ENCODE measurements at places on chromosomes 5 and 9.

- no peak for DNase-seq
Observed at GRCh38 chr5:132268769-132269551, 11.5 kb downstream of the PDLIM4 start.

DNA sequence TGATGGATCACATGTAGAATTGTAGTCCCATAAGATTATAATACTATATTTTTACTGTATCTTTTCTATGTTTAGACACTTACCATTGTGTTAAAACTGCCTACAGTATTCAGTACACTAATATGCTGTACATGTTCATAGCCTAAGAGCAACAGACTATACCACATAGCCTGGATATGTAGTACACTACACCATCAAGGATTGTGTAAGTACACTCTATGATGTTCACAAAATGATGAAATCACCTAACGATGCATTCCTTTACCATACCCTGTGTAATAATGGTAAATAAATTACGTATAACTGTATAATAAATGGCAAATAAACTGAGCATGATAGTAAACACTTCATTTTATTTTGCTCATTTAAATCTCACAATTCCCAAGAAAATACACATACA lies 60.3 kb downstream of the RICTOR start:
- DNase-seq: no peak

DNA sequence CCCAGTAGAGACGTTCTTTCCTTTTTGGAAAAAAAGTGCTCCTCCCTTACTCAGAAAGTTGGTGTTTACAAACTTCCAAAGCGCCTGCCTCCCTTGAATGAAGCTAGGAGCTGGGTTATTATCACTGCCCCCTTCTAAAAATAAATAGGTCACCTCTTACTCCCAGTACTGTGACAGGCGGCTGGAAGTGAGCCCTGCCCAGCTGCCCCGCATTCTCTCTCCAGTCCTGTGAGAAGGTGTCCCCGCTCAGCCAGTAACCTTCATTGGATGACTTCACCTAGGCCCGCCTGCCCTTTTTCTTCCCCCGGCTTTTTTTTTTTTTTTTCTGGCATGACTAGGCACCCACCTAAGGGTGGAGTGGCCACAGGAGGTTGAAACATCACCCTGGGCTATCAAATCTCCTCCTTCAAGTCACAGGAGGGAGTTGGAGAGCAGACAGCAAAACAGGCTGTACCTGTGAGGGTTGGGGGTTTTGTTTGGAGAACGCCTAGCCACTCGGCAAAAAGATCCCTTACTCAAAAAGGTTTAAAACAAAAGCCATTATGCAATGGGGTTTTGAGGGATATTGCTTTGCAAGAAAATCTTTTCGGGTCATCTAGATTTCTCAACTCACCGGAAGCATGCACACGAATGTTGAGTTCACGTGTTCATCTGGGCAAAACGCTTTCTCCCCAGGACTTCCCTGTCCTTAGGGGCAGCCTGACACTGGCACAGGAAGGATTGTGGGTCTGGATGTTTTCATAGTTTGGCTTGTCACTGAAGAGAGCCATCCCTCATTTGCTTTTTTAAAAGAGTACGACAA lies 43.3 kb upstream of the ZNF622 start:
- no peak for DNase-seq

GRCh38 chr9:124110307-124110915 lies 98.8 kb downstream of the LHX2 start:
- peak; percentile 54 for DNase-seq

GRCh38 chr9:130997925-130998596 lies 10.9 kb upstream of the LAMC3 start:
- peak; percentile 44 for DNase-seq

DNA sequence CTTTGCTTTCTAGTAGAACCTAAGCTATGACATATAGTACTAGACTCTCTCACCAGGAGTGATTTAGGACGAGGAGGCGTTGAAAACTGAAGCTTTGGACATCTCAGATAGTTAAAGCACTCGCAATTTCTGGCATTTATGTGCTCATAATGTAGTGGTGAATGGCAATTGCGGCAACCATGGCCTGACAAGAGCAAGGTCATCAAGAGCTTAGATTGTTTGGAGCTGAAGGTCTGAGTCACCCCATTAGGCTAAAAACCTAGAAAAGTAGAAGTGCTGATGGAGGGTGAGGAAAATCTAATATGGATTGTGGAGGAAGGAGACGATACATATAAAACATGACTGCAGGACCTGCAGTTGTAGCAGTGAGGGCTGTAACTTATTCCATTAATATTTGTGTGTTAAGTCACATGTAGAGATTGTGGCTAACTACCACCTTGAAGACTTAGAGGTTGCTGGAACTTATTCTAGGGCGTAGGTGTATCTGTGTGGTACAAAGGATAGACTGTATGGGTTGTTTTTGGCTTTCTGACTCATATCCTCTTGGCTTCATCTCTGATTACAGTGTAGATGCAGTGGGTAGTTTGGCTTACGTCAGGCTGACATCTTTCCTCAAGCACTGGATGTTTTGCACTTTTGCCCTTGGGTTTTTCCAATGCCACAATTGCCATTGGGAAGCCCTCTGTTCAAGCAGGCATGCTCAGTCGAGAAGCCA lies 138.9 kb upstream of the CDKN2B start:
- no peak for DNase-seq

GRCh38 chr5:141040771-141041426 lies 10.3 kb upstream of the PCDHB1 start:
- peak; percentile 87 for DNase-seq

DNA sequence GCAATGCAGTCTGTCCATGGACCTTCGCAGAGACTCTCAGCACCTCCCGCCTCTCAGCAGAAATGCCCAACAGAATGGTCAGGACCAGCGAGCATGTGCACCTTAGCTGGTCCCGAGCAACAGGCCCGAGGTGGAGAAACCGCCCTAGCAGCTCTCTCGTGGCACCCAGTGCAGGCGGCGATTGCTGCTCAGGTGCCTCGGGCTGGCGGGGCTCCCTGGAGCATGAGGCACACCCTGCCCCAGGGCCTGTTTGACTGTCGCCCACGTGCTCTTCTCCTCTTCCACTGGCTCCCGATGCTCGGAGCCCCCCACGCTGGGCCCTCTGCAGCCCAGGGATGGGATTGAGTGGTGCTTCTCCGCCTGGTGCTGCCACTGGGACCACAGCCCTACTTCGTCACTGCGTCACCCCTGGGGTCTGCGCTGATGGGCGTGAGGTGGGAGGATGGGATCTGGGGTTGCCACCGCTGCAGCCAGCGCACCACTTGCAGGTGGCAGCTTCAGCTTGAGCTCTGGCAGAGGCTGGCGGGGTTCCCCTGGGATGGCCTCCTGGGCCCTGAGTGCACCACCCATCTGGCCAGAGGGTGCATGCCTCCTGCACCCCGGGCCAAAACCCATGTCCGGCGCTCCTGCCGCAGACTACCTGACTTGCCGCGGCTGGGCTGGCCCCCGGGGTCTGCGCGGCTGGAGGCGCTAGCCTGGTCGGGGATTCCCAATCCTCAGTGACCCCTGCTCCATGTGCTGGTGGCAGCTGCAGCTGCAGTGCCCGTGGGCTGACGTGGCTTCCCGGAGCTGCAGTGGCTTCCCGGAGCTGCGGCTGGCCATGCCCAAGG lies 244.2 kb downstream of the FOXD4L6 start:
- DNase-seq: no peak

GRCh38 chr5:151107738-151108520 lies 27.1 kb upstream of the TNIP1 start:
- DNase-seq: no peak

- DNase-seq: no peak
Observed at GRCh38 chr9:72304538-72304937, 60.5 kb downstream of the ZFAND5 start.

GRCh38 chr5:137126829-137127228 lies 372.3 kb downstream of the SPOCK1 start:
- no peak for DNase-seq

GRCh38 chr9:96021551-96022444 lies 146.3 kb downstream of the ERCC6L2 start:
- no peak for DNase-seq

DNA sequence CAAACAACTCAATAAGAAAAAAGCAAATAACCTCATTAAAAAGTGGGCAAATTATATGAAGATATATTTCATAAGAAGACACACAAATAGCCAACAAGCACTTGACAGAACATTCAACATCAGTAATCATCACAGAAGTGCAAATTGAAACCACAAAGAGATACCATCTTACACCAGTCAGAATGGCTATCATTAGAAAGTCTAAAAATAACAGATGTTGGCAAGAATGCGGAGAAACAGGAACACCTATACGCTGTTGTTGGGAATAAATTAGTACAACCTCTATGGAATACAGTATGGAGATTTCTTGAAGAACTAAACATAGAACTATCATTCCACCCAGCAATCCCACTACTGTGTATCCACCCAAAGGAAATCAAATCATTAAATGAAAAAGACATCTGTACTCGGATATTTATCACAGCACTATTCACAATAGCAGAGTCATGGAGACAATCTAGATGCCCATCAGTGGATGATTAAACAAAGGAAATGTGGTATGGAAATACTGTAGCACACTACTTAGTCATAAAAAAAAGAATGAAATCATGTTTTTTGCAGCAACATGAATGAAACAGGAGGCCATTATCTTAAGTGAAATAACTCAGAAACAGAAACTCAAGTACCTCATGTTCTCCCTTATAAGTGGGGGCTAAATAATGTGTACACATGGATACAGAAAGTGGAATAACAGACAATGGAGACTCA lies 106.8 kb upstream of the FST start:
- DNase-seq: no peak

GRCh38 chr5:167923396-167923795 lies 368.0 kb upstream of the WWC1 start:
- DNase-seq: no peak

GRCh38 chr5:32501071-32502002 lies 56.8 kb upstream of the ZFR start:
- DNase-seq: no peak

- DNase-seq: no peak
Observed at GRCh38 chr5:80193401-80193800, 62.4 kb downstream of the SERINC5 start.

GRCh38 chr5:13809921-13810320 lies 134.6 kb downstream of the DNAH5 start:
- no peak for DNase-seq

DNA sequence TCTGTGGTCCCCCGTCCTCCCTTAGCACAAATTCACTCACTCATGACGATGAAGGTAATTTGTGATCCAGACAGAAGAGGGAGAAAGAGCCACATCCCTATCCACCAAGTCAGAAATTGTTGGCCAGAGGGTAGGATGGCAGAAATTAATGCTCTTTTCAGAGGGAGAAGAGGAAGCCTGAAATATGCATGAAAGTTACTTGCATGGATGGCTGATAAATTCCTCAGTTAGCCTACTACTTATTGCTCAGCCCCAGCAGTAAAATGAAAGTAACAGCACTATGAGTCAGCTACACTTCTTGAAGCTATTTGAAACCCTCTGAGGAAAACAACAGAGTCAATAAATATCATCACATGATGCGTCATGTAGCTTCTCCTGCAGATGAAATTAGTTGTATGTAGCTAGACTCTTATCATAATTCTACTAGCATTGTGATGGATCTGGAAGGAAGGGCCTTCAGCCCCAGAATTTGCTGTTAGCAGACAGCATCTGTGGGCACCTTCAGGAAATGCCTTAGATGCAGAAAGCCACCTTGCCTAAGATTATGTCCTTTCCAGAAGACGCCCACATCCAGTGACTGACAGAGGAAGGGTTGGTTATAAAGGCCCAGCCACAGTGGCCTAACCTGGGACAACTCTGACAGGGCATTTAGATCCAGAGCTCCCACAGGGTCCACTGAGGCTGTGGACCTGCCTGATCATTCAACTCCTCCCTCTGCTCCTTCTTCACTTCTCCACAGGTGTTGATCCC lies 81.2 kb upstream of the CCDC112 start:
- no peak for DNase-seq

Measured in OCI-LY7 (cell line).